Bronchial epithelial cell (primary cell): ENCODE measurements at places on chromosomes 13 and 19. TPM values are rescaled to one million over a fixed set of nuclear protein-coding genes. Genes with fewer than 3 reads are reported as not detected.
A peak's percentile ranks its signal among the peaks of the same experiment; 100 is the strongest.

Gene EFNB2
- 11.3 and 23.2 TPM in 2 replicates for total RNA-seq

Gene SLC27A5
- 11.1 and 28.8 TPM in 2 replicates for total RNA-seq

Gene KLK2
- total RNA-seq = 0.53 TPM in 1 of 2 replicates, not detected in the other

Gene OLFM4
- total RNA-seq = not detected in 2 replicates

Gene IGFL2
- 2.4 TPM in 1 of 2 replicates, not detected in the other for total RNA-seq

DNA sequence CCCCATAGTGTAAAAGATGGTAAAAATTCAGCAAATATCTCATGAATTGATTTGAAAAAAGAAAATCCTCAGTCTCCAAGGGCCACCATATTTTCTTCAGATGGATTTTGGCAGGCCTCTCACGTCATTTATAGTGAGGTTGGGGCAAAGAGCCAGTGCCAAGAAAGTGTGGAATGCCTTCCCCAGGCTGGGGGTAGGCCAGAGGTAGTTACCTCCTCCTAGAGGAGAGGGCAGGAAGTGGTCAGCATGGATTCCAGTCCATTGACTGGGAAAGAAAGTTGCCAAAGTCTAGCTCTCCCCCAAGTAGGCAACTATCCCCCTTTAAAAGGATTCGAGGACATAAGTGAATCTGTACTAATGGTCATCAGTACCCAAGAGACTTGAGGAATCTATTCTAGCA is 68.4 kb upstream of the KCTD4 start:
- peak; percentile 18 for DNase-seq

- DNase-seq = peak; percentile 32
Measured at GRCh38 chr13:110914331-110915056, 375 bp downstream of the ANKRD10 start.

- no peak for DNase-seq
Measured at GRCh38 chr13:41643507-41643906, 186.2 kb downstream of the RGCC start.

GRCh38 chr19:18875726-18876125 is 20.2 kb downstream of the CERS1 start:
- no peak for DNase-seq

DNA sequence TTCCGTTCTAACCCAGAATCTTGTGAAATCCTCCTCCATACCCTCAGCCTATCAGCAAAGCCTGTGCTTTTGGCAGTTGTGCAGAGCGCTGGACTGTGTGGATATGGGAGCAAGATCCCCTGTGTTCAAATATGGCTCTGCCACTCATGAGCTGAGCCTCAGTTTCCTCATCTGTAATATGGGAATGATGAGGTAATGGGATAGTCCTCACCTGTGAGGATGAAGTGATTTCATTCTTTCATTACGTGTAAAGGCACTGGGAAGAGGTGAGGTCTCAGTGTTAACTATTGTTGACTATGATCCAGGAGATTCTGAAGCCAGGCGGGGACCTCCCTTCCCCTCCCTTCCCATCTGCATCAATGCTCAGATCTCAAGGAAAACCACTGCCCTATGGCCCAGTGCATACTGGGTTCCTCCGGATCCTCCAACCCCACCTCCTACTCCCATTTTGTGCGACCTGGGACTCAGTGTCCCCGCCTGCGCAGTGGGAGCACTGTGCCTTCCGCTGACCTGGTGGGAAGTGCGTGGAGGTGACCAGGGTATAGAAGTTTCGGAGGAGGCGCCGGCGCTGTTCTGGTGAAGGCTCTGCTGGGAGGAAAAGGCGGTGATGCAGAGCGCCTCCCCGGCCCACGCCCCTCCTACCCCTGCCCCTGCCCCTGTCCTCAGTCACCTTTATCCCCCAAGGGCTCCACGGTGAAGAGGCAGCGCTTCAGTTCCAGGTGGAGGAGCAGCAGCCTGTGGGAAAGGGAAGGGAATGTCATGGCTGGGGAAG is 5.0 kb downstream of the FUZ start:
- no peak for DNase-seq

- DNase-seq = no peak
Measured at GRCh38 chr13:99288089-99288488, 19.1 kb downstream of the GPR183 start.

- DNase-seq = no peak
Measured at GRCh38 chr19:47886010-47886559, at the start of gene SULT2A1. SULT2A1 (minus strand) TSS chr19:47886315; CDS start chr19:47886257, 58 bp downstream.

DNA sequence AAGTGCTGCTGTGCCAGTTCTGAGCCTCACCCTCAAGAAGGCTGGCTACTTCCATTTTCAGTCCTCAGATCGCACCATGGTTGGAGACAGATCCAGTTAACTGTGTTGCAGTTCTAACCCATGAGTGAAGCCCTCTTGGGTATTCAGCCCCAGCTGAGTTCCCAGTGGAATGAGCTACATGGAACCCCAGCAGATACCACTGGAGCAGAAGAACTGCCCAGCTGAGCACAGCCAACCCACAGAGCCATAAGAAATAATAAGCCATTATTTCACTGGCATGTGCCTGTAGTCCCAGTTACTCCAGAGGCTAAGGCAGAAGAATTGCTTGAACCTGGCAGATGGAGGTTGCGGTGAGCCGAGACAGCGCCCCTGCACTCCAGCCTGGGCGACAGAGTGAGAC is 59.9 kb downstream of the LATS2 start:
- no peak for DNase-seq

DNA sequence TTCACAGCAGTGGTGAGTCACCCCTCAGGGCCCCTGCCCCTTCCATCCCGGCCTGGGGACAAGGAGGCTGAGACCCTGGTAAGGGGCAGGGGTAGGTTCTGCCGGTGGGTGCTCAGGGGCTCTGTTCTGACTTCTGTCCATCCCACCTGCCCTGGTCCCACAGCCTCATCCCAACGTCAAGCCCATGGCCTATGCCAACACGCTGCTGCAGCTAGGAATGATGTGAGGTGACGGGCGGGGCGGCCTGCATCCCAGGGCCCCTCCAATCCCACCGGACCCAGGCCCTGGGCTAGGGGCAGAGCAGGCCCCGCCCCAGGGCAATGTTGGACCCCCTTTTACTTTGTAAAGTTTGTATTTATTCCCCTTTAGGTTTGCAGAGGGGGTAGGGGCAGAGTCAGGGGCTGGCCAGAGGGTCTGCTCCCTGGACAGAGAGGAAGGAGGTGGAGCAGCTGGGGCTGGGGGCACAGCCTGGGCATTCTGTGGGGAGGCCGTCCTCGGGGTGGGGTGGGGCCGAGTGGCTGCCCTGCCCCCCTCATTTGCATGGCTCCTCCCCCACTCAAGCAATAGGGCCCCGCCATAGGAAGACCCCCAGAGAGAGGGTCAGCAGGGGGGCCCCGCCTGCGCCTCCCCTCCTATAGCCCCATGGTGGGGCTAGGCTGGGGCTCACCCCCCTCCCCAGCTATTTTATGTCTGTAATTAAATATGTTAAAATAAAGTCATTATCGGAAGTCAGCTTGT is 23.1 kb downstream of the CCDC8 start:
- DNase-seq = no peak
